ENCODE measurements at places on chromosomes 5 and 9.

DNA sequence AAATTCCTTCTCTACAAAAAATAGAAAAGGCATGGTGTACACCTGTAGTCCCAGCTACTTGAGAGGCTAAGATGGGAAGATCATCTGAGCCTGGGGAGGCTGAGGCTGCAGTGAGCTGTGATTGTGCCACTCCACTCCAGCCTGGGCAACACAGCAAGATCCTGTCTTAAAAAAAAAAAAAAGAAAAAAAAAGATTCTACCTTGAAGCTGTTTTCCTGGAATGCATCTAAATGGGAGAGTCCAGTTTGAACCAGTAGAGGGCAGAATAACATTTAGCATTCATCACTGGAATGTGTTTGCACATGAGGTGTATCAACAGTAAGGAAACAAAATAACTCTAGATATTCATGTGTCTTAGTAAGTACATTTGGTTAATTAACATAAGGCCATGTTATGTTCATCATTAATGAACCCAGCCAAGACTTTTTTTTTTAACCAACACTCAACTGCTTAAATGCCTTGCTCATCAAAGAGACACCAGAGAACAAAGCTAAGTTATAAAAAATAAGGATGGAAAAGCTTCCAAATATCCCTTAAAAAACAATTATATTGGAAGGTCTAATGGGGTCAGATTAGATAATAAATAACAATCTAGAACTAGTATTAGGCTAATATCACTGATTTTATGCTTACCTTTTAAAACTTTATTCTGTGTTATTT lies 16.1 kb downstream of the IFNE start:
- DNase-seq, result no peak

- DNase-seq, result no peak
Measured at GRCh38 chr9:114078021-114078780, at the start of gene AMBP. AMBP (minus strand) TSS chr9:114078300; CDS start chr9:114078209, 91 bp downstream.

DNA sequence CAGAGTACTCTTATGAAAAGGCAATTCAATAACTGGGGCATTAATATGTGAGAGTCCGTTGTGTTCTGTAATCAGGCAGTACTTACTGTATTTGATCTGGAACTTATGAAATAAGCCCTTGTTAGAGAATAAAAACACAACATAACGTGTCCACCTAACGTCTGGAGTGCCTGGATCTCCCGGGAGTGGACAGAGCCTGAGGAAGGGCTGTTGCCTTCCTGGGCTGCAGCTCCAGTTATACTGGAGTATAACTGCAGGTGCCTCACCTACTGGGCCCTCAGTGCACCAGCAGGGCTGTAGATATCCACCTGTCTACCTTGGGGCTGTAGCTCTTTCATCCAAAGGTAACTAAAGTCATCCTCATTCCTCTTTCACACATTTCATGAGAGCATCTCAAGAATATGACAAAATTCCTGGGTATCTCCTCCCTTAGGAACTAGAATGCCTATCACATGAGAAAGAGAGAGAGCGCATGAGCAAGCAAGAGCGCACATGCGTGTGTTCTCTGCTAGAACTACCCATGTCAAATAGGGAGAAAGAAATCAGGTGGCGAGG lies 200.1 kb downstream of the GAPVD1 start:
- DNase-seq, result no peak

DNA sequence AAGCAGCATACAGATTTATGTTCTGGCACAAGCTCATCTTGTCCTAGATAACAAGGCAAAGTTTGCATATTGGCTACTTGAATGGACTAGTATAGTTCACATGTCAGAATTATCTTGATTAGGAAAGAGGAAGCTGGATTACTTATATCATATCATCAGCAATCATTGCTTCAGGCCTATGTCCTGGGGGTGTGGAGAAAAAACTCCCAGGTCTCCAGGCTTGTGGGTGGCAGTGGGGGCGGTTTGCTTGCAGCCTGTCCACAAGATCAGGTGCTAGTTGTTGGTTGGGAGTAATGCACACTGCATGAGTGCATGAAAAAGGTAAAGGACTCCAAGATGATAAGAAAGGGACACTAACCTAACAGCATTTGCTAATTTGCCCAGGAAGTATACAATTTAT lies 326.4 kb upstream of the PDE4D start:
- DNase-seq, result no peak

Measured in hematopoietic multipotent progenitor cell treated with erythropoietin and hydrocortisone succinate and interleukin-3 and kit ligand, for 17 days (in vitro differentiated cells).